Effector CD4-positive, alpha-beta T cell (primary cell): ENCODE measurements at places on chromosomes 16 and 17.

- no peak for DNase-seq
Measured at GRCh38 chr16:68732741-68733399, 4.2 kb upstream of the CDH1 start.

DNA sequence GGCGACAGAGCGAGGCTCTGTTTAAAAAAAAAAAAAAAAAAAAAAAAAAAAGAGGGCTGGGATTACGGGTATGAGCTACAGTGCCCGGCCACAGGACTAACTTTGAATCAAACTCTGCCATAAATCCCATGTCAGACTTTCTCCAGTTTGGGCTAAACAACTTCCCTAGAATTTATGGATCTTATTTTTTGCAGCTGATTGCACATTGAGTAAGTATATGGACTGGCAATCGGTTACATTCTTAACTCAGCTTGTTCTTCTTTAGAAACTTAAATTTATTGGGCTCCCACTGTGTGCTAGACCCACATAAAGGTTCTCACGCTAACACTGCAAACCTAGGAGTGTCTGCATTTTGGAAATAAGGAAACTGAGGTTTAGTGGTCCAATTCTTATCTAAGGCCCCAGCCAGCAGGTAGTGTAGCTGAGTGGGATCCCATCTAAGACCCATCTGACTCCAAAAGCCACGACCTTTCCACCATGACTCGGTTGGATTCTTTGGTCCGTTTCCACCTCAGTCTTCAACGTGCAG lies 718 bp upstream of the CBFB start:
- no peak for DNase-seq

DNA sequence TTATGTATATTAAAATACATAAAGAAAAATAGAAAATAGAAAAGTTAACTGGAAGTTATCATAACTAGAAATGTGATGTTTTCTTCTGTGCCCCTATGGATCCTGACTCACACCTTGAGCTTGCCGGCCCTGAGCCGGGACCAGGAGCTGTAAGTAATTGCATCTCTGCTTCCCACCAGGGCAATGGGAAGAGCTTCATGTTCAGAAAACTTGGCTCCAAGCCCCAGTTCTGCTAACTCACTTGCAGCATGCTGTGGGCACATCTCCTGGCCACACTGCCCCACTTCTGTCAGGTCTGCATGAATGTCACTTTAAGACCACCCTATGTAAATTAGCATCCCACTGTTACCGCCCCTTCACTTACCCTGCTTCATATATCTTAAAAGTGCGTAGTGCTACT lies 37.2 kb downstream of the GNAO1 start:
- no peak for DNase-seq

- DNase-seq = no peak
Measured at GRCh38 chr17:65278050-65278819, 141.1 kb downstream of the RGS9 start.

DNA sequence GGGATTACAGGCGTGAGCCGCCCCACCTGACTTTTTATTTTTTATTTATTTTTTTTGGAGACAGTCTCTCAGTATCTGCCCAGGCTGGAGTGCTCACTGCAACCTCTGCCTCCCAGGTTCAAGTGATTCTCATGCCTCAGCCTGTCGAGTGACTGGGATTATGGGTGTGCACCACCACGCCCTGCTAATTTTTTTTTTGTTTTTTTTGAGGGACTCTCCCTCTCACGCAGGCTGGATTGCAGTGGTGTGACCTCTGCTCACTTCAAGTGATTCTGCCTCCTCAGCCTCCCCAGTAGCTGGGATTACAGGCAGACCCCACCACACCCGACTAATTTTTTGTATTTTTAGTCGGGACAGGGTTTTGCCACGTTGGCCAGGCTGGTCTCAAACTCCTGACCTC lies 7.7 kb downstream of the ZNF207 start:
- no peak for DNase-seq

DNA sequence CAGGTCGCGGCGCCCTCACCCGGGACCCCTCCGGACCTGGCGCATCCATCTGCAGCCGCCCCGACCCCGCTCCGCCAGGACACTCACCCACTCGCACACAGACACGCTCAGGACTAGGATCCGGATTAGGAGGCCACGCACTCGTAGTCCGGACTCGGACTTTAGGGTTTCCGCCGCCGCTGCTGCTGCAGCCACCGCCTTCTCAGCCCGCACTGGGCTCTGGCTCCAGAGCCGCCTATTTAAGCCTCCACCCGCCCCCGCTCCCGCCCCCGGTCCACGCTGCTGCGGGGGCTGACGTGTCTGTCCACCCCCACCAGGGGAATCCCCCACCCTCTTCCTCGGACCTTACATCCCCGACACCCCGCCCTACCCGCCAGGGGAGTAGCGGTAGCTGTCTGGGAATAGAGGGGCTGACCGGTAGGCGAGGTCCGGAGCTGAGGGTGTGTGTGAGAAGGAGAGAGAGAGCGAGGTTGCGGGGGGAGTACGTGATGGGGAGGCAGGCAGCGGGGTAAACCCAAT lies at the start of gene RRAD:
Gene RRAD, minus strand, starts transcription at position 214 of the 519 bp plus-strand sequence. CDS start 356 bp downstream, outside the sequence.
- DNase-seq = no peak

DNA sequence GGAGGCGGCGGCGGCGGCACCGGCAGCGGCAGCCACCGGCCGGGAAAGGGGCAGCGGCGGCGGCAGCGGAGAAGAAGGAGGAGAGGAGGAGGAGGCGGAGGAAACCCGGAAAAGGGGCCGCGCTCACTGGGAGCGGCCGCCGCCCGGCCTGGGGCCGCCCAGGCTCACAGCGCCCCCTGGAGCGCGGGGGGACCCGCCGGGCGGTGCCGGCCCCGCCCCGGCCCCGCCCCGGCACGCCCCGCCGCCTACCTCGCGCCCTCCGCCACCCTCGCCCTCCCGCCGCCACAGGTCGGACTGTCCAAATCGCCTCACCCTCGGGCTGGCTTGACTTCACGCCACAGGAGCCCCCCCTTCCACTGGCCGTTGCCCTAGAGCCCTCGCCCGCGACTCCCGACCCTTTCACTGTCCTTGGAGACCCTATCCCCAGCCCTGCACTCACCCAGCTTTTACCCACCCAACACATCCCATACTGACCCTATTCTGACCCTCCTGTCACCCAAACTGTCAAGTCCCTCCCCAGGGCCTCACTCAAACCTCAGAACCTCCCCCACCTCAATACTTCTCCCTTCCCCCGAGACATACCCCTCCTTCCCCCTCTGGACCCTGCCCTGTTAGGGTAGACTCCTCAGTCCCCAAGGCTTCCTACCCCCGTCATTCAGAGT lies at the start of gene CSNK2A2:
Gene CSNK2A2, minus strand, starts transcription at position 85 of the 662 bp plus-strand sequence. CDS start 370 bp downstream, outside the sequence.
- DNase-seq = peak; percentile 64

DNA sequence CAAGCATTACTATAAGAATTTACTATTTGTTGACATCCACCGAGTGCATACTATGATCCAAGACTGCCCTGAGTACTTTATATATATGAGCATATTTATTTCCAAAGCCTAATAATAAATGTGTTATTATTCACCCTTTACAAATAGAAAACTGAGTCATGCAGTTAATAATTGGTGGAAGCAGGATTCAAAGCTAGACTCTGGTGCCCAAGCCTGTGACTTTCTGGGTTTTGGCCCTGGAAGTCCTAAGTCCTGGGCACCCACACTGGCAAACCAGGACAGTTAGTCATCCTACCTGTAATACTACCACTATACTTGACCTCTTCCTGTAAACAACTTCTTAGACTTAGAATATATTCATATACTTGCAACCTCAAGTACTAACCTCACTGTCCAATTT lies 257.4 kb upstream of the IRX5 start:
- DNase-seq = no peak

- no peak for DNase-seq
Measured at GRCh38 chr16:48409839-48410632, 24.8 kb upstream of the SIAH1 start.

- DNase-seq = no peak
Measured at GRCh38 chr16:49588026-49588425, 214.4 kb downstream of the C16orf78 start.

GRCh38 chr16:80971819-80972218 lies 34.9 kb downstream of the CMC2 start:
- DNase-seq = no peak

GRCh38 chr17:17874478-17874877 lies 37.7 kb upstream of the SREBF1 start:
- DNase-seq = no peak

GRCh38 chr16:23907903-23908302 lies 72.1 kb downstream of the PRKCB start:
- no peak for DNase-seq
